ENCODE measurements at places on chromosomes 11 and 22.

GRCh38 chr11:69080257-69080995, 31.7 kb downstream of the TPCN2 start:
- DNase-seq, result no peak

GRCh38 chr11:34620820-34621792, at the start of gene EHF:
TSS of gene EHF (plus strand) at chr11:34621093. CDS start at chr11:34642631, 21,538 bp downstream.
- no peak for DNase-seq

GRCh38 chr11:37721485-37721884, 1123.4 kb upstream of the RAG2 start:
- no peak for DNase-seq

GRCh38 chr11:44418456-44418830, 108.5 kb upstream of the ALX4 start:
- no peak for DNase-seq

DNA sequence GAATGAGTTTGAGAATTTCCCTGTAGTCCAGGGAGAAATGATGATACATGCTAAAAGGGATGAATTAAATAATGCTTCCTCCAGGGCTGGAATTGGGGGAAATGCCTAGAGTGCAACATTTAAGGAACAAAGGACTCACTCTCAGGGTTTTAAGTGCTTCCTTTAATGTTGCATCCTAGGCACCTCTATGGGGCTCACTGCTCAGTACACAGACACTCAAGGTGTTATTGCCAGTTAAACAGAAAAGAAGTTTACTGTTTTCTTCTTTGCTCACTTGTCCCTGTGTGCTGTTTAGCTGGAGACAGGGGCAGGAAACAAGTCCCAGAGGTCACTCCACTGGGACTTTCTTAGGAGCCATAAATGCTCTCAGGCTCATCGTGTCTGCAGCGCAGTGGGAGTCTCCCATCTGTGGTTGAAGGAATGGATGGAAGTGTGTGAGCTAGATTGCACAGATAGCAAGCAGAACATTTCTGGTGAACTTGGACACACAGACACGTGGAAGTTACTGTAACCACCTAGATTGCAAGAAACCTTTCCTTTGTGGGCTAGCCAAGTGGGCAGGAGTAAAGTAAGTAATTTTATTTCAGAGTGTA, 8.4 kb upstream of the OR52H1 start:
- DNase-seq, result no peak

- DNase-seq, result no peak
Measured at GRCh38 chr22:32378707-32379272, 21.1 kb downstream of the RFPL3 start.

- DNase-seq, result no peak
Measured at GRCh38 chr11:94303966-94304958, at the start of gene IZUMO1R. TSS of gene IZUMO1R (plus strand) at chr11:94304580. CDS start at chr11:94305637, 1,057 bp downstream.

DNA sequence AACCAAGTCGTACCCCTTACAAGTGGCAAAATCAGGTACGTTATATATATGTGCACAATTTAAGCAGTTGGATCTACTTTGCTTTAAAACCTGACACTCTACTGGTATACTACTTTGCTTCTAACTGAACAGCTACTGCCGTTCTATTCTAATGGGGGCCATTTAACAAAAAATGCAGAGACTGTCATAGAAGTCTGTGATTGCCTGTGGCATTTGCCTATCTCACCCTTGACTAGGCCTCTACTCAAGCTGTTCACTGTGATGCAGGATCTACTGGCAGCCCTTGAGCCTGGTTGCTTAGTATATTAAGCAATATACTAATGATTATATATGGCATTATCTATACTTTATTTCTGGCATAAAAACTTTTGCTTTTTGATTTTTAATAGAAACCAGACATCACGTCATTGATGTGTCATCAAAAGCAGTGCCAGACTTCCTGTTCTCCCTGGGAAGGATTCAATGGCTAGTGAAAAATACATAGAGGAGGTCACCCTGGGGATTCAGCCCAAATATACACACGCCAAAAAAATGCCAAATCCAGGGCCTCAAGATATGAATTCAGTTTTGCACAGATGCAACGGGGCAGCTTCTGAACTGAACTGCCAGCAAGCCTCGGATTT, 40.0 kb upstream of the FIBIN start:
- DNase-seq, result peak; percentile 66

DNA sequence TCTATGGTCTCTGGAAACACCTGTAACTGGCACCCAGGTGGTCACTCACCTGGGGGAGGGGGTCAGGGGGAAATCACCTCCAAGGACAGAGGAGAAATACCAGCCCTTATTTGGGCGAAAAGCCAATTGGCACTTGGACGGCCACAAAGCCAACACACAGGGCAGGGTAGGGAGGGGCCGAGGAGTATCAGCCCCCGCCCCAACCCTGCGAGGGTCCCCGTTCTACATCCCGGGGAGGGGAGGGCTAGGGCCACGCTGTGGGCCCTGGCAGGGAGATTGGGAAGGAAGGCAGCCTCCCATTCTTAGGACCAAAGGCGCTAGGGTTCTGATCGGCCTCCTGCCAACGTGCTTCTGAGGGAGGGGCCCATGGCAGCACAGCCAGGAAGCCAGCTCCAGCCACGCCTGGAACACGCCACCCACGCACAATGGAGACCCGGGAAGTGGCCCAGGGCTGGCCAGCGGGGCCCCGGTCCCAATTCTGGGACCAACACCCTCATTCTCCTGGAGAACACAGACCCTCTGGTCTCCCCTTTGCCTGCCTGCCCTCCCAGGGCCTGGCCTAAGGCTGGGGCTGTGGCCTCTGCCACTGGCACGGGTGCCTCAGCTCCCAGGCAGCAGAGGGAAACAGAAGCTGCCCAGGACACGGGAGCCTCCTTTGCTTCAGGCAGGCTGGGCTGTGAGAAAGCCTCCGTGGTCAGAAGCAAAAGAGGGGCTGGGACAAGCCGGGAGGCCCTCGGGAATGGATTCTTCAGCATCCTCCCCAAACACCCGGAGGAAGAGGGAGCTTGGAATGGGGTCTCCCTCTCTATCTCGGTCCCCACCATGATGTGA, 7.4 kb downstream of the CBX6 start:
- no peak for DNase-seq

- DNase-seq, result peak; percentile 68
Measured at GRCh38 chr11:9264316-9265210, 587 bp downstream of the DENND5A start.

DNA sequence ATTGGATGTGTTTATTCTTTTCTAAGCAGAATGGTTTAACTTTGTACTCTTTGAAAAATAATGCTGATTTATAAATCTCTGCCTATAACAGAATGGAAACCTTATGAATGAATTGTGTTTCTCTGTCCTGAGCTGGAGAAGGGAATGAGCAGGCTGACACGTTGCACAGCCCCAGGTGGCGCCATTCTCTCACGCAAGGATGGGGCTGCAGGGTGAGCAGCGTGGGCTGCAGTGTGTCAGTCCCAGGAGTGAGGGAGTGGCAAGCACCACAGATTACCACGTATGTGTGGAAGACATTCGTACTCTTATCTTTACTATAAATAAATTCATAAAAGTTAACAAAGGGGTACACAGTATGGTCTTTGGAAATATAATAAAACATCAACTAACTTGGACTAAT, 33.4 kb downstream of the FDX1 start:
- no peak for DNase-seq

DNA sequence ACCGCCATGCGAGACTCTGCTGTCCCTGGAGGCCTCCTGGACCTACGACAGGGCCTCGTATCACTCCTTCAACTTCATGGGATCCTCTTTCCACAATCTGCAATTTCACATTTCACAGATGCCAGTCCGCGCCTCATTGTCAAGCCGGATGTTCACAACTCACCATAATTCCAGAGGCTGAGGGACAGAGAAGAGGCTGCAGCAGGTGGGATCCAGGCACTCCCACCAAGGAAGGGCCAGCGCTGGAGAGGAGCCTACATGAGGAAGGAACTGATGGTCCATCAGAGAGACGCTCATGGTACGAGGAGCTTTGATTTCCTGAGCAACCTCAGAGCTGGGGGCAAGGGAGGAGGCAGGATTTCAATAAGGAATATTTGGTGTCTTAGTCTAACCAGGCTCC, 495.0 kb downstream of the BRD1 start:
- DNase-seq, result no peak

GRCh38 chr11:134144744-134145143, 75.9 kb downstream of the JAM3 start:
- no peak for DNase-seq

GRCh38 chr11:70204466-70204799, 1.3 kb downstream of the FADD start:
- no peak for DNase-seq

DNA sequence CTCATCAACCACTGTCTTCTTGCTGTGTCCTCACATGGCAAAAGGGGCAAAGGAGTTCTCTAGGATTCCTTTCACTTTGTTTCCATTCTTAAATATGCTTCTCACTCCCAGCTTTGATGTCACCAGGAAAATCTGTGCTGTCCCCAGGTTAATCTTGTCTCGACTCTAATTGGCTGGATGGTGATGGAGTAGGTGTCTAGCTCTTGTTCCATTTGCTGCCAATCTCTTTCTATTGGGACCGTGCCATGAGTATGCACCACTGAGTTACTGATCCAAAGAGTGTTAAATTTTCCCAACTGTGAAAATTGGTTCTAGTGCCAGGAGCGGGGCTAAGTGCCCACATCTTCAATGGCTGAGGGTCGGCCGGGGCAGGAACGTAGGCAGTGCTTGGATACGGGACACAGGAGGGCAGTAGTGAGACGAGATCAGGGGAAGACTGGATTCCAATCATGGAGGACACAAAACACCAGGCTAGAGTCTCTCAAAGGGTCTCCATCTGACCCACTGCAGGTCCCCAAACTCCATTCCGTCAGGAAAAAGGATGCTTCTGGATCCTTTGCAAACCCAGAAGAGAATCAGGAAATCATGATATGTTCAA, 47.7 kb upstream of the CSNK2A3 start:
- no peak for DNase-seq

- no peak for DNase-seq
Measured at GRCh38 chr11:119905162-119905561, 176.2 kb upstream of the NECTIN1 start.

DNA sequence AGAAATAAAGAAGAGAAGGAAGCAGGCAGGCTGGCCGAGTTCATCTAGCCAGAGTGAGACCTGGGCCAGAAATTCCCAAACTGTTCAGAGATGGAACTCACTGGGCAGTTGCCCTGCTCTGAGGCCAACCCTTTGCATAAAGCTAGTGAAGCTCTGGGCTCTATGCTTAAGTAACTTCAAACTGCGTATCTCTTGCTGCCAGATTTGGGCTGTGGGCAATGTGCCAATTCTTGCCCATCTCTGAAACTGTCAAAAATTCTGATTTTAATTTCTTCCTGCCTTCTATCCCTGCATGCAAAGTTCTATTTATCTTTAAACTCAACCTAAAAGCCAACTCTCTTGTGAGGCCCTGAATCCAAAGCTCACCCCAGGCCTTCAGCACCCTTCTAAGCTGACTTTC, 36.2 kb upstream of the HEPHL1 start:
- DNase-seq, result no peak

DNA sequence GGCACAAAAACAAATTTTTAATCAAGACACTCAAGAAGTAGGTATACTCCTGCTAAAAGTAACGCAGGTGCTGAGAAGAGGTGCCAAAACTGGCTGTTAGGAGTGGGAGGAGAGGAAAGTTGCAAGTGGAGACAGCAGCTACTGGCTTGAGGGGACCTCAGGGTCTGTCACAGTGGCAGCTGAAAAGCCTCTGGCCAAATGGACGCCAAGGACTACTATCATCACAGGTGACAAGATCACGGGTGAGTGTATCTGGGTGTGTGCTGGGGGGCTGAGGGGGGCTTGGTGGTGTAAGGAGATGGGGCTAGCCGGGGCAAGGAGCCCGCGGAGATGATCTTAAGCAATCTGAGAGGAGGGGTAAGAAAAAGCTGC, 687 bp downstream of the ZNF202 start:
- DNase-seq, result no peak

- DNase-seq, result no peak
Measured at GRCh38 chr11:27191639-27192038, 151.0 kb downstream of the BBOX1 start.

DNA sequence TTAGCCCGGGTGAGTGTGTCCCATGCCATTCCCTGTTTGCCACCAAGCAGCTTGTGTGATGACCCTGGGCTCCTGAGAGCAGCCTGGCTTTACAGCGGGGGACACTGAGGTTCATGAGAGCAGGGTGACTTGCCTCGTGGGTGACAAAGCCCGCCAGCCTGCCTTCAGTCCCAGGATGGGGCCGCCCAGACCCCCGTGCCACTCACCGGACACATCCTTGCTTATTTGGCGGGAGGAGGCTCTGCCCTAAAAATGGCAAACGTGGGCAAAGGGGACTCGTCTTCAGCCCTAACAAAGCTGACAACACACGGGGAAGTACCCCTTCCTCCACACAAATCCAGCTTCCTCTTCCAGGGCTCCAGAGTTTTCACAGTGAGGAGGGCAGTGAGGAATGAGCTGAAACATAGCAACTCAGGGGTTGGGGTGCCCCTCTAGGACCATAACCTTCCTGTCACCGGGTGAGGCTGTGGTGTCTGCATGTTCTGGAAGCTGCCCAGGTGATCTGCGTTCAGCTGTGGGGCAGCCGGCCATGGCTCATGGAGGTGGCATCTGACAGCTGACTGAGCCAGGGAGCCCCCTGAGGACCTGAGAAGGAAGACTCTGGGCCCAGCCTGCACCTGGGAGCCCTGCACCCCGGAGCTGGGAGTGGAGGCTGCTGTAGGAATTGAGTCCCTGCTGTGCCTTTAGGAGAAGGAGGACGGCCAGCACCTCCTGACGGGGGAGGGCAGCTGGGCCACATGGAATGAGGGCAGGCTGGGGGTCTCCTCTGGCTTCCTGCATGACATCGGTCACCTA, 16.7 kb downstream of the RIBC2 start:
- DNase-seq, result no peak

- DNase-seq, result no peak
Measured at GRCh38 chr11:66860449-66860831, 3.6 kb downstream of the LRFN4 start.

- DNase-seq, result no peak
Measured at GRCh38 chr22:48838376-48838775, 989.3 kb downstream of the BRD1 start.

- DNase-seq, result no peak
Measured at GRCh38 chr22:27399161-27399560, 402.4 kb downstream of the MN1 start.

DNA sequence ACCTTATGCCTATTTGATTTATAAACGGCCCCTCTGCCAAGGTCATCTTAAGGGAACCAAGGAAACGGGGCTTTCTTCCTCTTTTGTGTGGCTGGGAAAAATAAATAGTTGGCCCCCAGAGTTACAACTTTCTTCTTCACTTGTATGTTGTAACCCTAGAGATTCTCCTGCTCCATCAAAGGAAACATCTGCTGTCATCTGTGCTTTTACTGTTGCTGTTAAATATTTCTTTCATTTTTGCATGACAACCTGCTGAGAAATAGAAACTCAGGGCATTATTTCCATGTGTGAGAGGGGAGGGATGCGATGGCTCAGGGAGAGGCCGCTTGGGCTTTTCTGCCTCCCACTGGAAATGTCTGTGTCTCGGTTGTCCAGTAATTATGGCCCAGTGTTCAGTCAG, 21.8 kb upstream of the CDC42EP2 start:
- DNase-seq, result no peak

- no peak for DNase-seq
Measured at GRCh38 chr11:78138694-78139421, 568 bp downstream of the ALG8 start.

Measured in fibroblast of skin of left quadriceps (primary cell).